ENCODE measurements at places on chromosomes 5 and 9.

DNA sequence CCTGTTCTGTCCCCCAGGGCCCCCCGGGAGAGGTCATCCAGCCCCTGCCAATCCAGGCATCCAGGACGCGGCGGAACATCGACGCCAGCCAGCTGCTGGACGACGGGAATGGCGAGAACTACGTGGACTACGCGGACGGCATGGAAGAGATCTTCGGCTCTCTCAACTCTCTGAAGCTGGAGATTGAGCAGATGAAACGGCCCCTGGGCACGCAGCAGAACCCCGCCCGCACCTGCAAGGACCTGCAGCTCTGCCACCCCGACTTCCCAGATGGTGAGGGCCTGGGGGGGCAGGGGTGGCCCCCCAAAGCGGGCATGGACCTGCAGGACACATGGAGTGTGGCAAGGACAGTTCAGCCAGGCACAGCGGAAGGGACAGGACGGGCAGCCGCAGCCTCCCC lies 56.0 kb upstream of the FCN2 start:
- no peak for DNase-seq

DNA sequence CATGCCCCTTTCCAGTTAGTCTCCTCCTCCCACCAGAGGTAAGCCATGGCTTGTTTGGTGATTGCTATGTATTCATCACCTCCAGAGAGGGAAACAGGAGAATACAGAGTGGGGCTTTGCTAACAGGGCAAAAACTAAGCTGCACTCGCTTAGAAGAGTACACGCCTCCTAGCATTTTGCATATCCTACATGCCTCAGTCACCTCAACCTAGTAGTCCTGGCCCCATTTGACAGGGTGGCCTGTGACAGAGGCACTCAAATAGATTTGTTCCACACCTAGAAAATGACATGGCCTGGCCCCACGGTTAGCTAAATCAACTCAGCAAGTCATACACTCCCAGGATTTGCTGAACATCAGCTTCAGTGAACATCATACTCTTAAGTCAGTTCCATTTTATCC lies 90.7 kb downstream of the CYFIP2 start:
- no peak for DNase-seq

DNA sequence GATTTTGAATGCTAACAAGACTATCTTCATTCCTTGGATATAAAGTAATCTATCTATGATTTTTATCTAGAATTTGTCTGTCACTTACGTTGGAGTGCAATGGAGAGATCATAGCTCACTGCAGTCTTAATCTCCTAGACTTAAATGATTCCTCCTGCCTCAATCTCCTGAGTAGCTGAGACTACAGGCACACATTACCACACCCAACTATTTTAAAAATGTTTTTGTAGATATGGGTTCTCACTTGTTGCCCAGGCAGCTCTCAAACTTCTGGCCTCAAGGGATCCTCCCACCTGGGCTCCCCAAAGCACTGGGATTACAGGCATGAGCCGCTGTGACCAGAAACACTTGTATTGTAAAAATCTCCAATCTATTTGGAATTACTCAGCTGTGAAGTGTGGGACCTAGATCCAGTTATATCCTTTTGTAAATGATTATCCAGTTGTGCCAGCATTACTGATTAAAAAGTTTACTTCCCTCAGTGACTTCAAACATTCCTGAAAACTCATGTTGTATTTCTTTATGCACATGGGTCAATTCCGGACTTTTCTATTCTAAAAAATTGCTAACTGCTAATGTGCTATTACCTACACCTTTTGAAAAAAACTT lies 1793.8 kb upstream of the WWC1 start:
- no peak for DNase-seq

- no peak for DNase-seq
Measured at GRCh38 chr5:10695759-10696543, 65.1 kb downstream of the DAP start.

DNA sequence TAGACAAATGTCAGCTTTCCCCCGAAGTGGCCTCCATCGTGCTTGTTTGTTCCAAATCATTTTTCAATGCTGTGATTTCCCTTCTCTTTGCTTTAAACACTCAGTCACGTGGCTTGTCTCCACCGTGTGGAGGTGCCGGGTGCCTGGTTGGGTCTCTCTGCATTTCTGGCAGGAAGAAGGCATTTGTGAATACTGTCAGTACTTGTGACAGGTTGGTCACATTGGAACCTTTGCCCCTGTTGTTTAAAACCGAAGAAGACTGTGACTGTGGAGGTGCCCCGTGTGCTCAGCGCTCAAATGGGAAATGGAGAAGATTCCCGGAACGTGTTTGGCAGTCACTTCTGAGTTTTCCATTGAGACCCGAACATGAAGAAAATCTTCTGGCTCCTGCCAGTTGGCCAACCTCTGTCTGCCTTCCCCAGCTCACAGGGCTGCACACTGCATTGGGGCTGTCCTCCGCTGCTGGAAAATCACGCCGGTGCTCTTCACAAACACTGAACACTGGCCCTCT lies 74.6 kb downstream of the LMNB1 start:
- DNase-seq, result peak; percentile 16

- no peak for DNase-seq
Measured at GRCh38 chr5:154647761-154648145, 107.4 kb upstream of the LARP1 start.

DNA sequence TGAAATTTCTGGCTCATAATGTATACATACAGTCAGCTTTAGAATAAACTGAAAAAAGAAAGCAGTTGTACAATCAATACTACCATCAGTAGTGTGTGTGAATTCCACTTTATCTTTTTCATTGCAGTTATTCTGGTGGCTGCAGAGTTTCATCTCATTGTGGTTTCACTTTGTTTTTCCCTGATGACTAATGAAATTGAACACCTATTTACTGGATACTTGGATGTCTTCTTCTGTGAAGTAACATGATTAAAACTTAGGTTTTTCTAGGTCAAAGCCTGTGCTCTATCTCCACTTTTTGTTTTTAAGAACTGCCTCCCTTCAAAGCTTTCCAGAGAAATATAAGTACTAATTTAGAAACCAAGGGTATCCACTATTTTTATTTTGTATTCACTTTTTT lies 174.3 kb downstream of the TRPM3 start:
- no peak for DNase-seq

- DNase-seq, result peak; percentile 75
Measured at GRCh38 chr5:146965761-146966659, 87.5 kb upstream of the PPP2R2B start.

GRCh38 chr5:181207214-181207959 lies 2.4 kb upstream of the TRIM7 start:
- peak; percentile 86 for DNase-seq

- DNase-seq, result no peak
Measured at GRCh38 chr9:84722388-84722989, 53.0 kb downstream of the NTRK2 start.

DNA sequence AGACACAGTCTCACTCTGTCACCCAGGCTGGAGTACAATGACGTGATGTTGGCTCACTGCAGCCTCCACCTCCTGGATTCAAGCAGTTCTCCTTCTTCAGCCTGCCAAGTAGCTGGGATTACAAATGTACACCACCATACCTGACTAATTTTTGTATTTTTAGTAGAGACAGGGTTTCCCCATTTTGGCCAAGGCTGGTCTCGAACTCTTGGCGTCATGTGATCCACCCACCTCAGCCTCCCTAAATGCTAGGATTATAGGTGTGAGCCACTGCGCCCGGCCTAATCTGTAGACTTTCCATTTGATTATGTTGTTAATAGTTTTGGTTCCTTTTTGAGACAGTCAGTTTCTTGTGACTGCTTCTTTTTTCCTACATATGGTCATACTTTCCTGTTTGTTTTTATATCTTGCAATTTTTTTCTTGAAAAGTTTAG lies 31.0 kb downstream of the MTREX start:
- no peak for DNase-seq

GRCh38 chr9:128180447-128180846 lies 10.9 kb downstream of the CIZ1 start:
- no peak for DNase-seq

DNA sequence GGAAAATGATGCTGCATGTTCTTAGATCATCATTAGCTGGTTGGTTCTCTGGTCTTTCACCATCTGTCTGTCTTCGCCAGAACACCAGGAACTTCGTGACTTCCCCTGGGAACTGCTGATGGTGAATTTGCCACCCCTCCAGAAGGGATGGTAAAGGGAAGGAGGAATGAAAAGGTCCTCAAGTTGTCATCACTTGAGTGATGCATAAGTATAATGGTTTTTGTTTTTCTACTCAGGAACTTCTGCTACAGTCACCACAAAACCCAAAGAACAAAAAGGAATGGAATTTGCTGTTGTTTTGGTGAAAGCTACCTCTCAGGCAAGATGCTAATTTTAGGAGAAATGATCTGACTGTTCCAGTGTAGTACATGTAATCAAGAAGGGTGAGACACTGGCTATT lies 328.4 kb downstream of the ARHGEF28 start:
- DNase-seq, result no peak
